AG04449 (cell line): ENCODE measurements at places on chromosomes 4 and X.

DNA sequence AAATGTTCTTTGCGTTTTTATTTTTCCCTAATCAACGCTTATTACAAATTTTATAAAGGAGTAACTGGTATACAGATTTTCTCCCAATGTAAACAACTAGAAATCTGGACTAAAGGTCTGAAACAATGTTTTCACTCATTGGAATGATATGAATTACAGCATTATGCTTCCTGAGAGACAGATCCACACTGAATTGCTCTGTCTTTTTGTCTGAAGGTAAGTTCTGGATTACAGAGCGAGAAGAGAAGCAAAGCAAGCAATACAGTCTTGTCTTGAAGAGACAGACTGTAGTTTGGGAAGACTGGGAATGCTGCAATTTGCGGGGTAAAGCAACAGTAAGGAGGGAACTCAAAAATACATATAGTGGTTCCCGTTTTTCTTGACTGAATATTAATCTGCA, 262.2 kb upstream of the PABPC4L start:
- DNase-seq = no peak

GRCh38 chr4:129136433-129136832, 40.5 kb downstream of the C4orf33 start:
- no peak for DNase-seq

- peak; percentile 87 for DNase-seq
Measured at GRCh38 chr4:186845137-186845842, 121.6 kb upstream of the FAT1 start.

DNA sequence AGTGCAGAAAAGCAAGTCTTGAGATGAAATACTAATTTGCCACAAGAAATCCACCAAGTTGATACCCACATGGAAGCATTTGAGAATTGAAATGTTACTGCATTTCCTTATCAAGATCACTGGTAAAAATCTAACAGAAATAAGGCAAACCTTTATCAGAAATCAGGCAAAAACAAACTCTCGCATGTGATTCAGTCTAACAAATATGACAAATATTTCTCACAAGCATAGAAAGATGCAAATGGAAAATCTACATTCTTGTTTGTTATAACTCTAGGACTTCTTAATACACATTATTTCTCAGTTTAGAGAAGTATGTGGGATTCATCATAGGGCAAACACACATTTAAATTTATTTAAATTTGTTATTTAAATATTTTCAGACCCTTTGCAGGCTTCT, 52.9 kb downstream of the TXK start:
- no peak for DNase-seq

DNA sequence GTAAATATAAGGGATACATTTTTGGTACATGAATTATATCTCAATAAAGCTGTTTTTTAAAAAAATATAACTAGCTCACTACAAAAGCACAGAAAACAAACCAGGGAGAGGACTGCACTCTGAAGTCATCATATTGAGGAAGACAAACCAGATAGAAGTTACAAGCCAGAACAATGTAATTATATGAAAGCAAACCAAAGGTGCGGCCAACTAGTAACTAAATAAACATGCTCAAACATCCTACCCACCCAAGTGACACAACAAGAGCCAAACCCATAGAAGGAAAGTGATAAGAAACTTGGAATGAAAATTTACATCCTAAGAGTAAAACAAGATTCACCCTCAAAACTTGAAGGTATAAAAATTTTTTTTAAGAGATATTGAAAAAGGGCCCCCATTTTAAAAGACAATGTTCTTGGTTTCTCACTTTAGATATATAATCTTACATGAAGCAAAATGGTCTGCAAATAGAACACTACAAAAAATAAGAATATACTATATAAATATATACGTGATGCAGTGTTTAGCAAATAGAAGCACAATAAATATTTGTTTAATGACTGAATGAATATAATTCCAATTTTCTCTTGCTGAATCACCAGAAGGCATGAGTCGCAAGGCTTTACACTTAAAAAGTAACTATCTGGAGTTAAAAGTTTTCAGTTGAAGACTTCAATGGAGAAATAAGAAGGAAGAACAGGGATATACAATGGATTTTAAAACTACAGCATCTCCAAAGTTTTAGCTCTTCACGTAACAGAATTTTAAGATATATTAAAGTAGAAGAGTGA, 4.0 kb upstream of the SH3D19 start:
- no peak for DNase-seq

- DNase-seq = no peak
Measured at GRCh38 chr4:134879019-134879418, 677.4 kb upstream of the PABPC4L start.

- no peak for DNase-seq
Measured at GRCh38 chrX:13545726-13546125, 23.7 kb upstream of the EGFL6 start.
